ENCODE measurements at places on chromosomes 12 and 14.
A peak's percentile ranks its signal among the peaks of the same experiment; 100 is the strongest.

DNA sequence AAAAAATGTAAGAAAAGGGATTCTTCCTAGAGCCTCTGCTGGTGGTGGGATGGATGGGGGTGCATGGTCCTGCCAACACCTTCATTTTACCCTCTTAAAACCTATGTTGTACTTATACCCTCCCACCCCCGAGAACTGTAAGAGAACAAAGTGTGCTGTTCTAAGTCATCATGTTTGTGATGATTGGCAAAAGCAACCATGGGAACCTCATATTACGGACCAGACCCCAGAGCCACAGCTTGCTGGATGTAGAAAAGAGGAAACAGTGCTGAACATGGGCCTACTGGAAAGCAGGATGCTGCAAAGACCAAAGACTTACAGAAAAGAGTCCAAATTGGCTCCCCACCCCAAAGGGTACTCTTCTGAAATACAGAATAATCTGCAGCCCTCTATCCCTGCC lies 311.2 kb downstream of the DUSP6 start:
- DNase-seq = no peak

DNA sequence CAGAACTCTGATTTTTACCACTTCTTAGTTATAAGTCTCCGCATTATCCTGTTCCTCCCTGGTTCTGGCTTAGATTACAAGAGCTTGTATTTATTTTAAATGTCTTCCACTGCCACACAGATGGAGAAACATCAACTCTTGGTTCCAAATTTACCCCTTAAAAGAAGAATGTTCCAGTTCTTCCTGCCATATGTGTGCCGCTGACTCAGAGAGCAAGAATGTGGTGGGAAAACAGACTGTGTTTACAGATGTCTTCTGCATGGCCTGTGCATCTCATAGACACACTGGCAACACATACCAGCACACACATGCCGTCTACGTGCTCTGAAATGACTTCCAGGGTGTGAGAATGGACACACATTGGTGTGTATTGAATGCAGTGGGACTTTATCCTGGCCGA lies 383.0 kb downstream of the LRIG3 start:
- DNase-seq = no peak

DNA sequence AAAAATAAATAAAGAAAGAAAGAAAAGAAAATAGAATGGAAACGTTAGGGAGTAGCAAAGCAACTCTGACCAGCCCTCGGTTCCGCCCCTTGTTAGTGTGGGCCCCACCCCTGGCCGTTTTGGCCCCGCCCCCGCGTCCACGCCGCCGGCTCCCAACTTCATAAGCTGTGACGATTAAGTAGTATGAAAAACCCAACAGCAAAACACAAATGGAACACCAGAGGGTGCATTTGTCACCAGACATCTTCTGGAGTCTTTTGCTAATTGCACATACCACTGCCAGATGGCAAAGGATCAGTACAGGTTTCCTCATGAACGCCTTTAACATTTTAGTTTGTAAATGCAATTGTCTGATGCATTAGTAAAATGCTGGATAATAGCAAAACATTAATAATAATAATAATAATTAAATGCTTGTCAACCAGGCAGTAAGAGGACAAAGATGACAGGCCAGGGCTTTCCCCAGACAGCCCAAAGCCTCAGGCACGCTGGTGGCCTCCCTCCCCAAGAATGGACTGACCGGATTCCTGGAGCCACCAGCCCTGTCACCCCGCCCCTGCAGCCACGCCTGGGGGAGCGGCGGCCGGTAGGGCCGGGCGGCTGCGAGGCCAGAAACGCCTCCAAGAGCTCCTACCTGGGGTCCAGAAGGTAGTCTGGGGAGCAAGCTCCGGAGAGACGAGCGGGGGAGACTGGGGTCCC lies 23.6 kb downstream of the HSP90AA1 start:
- peak; percentile 41 for DNase-seq

- DNase-seq = no peak
These were observed 11.8 kb upstream of the CD27 start for GRCh38 chr12:6432991-6433390.

GRCh38 chr12:111213561-111213960 lies 155.3 kb downstream of the PHETA1 start:
- DNase-seq = no peak

GRCh38 chr12:26195641-26196420 lies 458 bp downstream of the SSPN start:
- DNase-seq = no peak

All from stimulated activated CD4-positive, alpha-beta T cell treated with anti-CD3 and anti-CD28 coated beads, Interleukin-2, amount 100 ng/mL, for 4 hours (primary cell).